ENCODE measurements at places on chromosomes 3 and 15. TPM values are rescaled to one million over a fixed set of nuclear protein-coding genes. Genes with fewer than 3 reads are reported as not detected.

The DNAJC13 gene
- total RNA-seq = 28.5 TPM

GRCh38 chr3:29412110-29412509 lies 131.2 kb downstream of the RBMS3 start:
- no peak overlapping the region for H3K4me3 ChIP-seq
- H3K36me3 ChIP-seq = no peaks in the 10 kb centered on the region
- H3K27me3 ChIP-seq = no peaks in the 10 kb centered on the region
- H3K4me1 ChIP-seq = peaks cover 53% of the 10 kb centered on the region

DNA sequence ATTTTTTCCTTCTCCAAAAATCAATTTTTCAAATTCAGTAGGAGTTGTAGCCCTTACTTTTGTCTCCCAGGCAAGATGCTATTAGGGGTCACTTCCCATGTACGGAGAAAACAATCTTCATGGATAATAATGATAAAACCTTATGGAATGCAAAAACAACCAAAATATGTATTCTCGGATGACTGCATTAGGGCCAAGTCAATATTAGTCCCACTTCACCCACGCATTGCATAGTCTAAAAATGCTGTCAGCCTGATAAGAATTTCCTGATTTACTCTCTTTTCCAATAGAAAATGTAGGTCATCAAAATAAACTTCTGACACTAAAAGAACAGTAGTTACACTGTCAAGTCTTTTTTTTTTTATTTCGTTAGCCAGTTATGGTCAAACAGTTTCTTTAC lies 2.7 kb downstream of the VGLL3 start:
- H3K27ac ChIP-seq = no peak overlapping the region
- peaks cover 20% of the 10 kb centered on the region for H3K27me3 ChIP-seq
- H3K4me1 ChIP-seq = peaks cover 12% of the 10 kb centered on the region
- H3K4me3 ChIP-seq = no peak overlapping the region
- no peak for DNase-seq

DNA sequence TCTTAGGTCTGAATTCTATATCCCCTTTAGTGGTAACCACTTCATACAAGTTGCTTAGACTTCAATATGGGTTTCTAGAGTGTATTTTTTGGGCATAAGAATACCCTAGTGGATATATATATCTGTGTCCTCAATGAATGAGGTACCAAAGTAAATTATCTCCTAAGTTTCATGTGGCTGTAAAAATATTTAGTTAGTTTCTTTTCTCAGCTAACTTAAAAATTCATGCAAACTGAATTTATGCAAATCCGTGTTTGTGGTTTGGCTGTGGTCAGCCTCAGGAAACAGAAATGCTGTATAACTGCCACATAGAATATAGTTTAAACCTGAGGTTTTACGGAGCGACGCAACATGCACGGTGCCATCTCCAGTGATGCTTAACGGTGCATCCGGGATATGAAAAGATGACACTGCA lies 80.3 kb downstream of the PEX5L start:
- peaks cover 11% of the 10 kb centered on the region for H3K4me1 ChIP-seq
- H3K27me3 ChIP-seq = no peaks in the 10 kb centered on the region
- no peak overlapping the region for H3K27ac ChIP-seq
- DNase-seq = no peak

DNA sequence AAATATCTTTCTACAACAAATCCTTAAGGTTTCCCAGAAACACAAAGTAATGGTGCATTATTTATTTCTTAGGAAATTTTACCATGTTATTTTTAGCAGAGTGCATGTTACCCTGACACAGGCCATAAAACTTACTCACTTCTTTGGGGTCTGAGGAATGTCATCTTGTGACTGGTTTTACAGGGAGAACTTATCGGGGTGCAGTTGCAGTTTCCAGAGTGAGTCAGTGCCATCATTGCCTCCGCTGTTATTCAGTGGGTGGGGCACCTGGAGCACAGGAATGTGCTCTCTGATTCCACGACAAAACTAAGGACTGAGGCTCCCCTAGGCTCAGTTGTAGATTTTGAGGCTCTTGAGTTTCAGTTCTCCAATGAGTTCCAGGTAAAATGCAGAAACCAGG lies 11.1 kb upstream of the GREM1 start:
- no peaks in the 10 kb centered on the region for H3K4me1 ChIP-seq
- H3K4me3 ChIP-seq = no peak overlapping the region
- H3K27me3 ChIP-seq = no peaks in the 10 kb centered on the region
- H3K36me3 ChIP-seq = no peaks in the 10 kb centered on the region
- no peak for DNase-seq
- no peak overlapping the region for H3K27ac ChIP-seq

GRCh38 chr3:32430900-32431299 lies 39.2 kb downstream of the CMTM7 start:
- H3K4me1 ChIP-seq = peaks cover 5% of the 10 kb centered on the region
- H3K27ac ChIP-seq = no peak overlapping the region
- H3K27me3 ChIP-seq = no peaks in the 10 kb centered on the region
